SIG-M5 (cell line): ENCODE measurements at places on chromosomes 1 and 21.

DNA sequence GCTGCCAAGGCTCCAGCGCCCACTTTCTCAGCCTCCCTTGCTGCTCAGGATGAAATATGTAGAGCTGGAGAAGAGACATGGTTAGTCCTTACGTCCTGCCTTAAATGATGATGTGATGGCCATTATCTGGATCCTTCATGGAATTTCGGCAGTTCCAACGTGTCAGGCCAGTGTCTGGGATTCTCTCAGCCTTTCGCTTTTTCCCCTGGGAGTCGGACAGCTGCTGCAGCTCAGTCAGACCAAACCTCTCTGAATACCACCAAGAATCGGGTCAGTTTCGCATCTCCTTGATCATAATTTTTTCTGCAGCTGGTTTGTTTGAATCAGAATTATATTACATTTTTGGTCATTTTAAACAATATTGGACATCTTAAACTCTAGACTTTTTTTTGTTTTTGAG, 22.3 kb upstream of the KLHDC8A start:
- DNase-seq: no peak

DNA sequence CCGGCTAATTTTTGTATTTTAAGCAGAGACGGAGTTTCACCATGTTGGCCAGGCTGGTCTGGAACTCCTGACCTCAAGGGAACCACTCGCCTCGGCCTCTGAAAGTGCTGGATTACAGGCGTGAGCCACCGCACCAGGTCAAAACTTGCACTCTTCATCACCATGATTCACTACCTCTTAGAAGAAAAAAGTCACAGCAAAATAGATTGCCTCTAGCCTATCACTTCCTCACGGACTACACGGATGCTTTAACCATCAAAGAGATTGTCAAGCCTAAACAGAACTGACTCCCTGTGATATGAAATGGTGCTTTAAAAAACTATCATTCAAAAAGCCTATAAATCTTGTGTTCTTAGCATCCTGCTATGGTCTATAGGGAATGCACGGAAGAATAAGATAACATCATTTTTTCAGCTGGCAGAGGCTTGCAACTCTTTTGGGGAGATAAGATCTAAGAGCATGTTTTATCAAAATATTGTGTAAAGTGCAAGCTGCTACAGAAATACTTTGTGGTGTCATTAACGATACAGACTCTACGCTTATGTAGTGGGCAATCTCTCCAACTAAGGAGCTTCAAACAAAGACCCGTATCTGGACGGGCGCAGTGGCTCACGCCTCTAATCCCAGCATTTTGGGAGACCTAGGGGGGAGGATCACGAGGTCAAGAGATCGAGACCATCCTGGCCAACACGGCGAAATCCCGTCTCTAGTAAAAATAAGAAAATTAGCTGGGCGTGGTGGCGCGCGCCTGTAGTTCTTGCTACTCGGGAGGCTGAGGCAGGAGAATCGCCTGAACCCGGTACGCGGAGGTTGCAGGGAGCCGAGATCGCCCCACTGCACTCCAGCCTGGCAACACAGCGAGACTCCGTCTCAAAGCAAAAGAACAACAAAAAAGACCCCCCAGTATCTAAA, 966 bp downstream of the TFB2M start:
- DNase-seq: no peak

DNA sequence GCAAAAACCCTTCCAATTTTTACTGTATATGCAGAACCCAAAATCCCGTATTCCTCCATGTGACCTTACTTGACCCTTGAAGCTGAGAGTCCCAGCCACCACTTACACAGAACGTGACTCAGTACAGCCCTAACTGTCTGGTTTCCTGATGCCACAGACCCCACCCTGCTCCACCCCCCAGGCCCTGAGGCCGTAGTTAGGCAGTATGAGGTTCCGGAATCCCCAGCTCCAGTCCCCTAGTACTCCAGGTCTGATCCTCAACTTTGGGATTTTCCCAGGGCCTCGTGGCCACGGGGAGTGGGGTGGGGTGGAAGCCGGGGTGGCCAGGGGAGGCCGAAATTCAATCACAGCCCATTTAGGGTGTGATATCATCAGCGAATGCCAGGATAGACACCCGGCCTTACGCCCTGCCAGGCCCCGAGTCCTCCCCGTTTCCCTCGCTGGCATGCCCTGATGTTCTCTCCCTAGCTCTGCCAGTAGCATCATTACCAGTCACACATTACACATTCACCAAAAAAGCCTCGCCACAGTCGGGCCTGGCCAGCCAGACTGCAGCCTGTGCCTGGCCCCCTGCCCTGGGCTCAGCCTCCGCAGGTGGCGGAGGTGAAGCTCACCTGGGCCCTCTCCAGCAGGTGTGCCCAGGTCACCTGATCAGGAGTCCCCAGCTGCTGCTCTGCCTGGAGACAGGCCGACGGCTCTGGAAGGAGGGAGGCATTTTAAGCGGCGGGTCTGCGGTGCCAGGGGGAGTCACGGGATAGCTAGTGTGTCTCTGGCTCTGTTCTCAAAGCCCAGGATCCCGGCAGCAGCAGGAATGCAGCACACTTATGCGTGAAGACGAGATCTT, 70.8 kb downstream of the SCCPDH start:
- DNase-seq: no peak

DNA sequence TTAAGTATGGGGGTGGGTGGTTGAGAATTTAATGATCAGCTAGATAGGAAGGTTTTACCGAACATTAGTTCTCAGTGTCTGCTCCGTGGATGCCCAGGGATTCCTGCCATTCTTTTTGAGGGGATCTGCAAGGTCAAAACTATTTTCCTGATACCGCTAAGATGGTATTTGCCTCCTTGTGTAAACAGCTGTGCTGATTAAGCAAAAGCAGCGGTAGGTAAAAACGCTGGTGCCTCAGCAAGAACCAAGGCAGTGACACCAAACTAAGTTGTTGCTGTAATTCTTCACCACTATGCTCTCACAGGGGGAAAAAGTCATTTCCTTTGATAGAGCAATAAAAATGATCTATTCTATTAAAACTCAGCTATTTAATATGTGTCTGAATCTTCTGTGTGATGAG, 229.0 kb downstream of the FMN2 start:
- DNase-seq: no peak

GRCh38 chr1:181129771-181130606, 41.5 kb downstream of the IER5 start:
- no peak for DNase-seq

DNA sequence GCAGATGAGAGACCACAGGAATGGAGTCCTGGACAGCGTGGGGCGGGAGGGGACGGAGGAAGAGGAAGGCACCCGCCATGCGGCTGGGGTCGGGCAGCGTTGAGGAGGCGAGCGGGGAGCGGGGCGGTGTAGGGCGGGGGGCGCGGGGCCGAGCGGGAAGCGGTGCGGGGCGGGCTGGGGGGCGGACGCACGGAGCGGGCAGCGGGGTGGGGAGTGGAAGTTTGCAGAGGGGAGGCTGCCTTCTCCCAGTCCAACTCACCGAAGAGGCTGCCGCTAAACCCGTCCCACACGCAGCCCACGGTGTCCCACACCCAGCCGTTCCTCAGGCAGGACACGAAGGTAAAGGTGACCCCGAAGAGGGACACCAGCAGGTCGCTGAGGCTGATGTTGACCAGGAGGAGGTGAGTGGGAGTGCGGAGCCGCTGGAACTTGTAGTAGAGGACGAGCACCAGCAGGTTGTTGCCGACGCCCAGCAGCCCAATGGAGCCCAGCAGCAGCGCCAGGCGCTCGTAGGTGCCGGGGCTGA, 483 bp downstream of the CHML start:
- no peak for DNase-seq

DNA sequence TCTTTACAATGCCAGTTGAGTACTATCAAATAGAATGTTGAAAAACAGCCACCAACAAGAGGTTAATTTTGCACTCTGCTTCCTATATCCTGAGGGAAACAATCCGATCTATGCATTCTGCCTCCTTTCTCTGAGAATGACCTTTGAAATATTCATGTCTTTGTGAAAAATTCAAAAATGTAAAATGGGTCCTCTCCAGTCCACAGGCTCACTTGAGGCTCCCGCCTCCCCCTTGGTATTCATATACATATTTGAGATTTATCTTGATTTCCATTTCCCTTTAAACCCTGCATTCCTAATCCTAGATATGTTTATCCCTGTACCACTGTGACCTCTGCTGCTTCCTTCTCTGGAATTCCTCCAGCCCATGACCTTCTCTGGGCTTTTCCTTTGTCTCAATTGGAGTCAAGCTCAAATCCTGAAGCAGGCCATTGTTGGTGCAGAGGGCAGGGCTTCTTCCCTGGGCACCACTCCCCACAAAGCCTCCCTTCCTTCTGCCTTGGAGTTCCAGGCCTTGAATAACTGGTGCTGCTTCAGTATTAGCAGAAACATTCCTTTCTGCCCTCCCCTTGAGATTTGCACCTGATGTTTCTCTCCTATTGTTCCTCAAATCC, 296.8 kb downstream of the PBX1 start:
- DNase-seq: no peak

DNA sequence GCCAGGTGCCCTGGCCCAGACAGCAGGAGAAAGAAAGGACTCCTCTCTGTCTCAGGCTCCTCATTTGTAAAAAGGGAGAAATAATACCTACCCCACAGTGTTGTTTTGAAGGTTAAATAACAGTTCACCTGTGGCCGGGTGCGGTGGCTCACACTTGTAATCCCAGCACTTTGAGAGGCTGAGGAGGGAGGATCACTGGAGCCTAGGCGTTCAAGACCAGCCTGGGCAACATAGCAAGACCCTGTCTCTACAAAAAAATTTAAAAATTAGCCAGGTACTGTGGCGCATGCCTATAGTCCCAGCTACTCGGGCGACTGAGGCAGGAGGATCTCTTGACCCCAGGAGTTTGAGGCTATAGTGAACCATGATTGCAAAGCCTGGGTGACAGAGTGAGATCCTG, 2.5 kb upstream of the TMEM200B start:
- no peak for DNase-seq

DNA sequence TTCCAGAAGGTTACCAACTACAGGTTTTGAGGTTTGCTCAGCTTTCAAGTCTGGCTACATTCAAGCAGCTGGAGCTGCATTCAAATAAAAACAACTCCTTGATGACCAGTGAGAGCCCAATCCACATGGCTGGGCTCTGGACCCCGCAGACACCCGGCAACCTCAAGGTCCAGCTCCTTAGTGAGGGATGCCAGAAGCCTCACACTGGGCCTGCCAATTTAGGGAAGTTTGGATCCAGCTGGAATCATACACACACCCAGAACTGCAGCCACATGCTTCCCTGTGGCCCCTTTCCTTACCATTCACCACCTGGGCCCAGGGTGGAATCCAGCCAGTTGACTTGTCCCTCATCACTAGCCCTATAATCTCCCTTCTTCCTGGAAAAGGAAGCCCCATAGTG, 123.7 kb downstream of the UBE2U start:
- no peak for DNase-seq

GRCh38 chr1:19313961-19314882, 2.1 kb downstream of the SLC66A1 start:
- no peak for DNase-seq

DNA sequence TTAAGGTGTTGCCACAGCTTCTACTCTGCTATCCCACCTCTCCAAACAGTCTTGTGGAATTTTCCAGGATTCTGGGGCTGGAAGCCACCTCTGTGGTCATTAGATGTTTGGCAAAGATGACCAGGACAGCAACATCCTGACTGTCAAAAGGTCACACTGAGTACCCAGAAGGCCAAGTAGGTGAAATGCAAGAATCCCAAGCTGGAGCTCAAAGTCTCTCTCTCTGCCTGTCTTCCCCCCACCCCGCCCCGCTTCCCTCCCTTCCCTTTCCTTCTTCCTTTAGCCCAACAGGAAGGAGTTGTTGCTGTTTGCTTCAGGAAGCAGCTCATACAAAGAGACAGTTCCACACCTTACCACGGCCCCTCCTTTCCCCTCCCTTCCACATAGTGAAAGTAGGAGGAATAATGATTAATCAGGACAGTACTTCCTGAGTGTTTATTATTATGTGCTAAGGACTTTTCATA, 75.6 kb upstream of the SLC2A1 start:
- no peak for DNase-seq

GRCh38 chr1:229000187-229000586, 264.9 kb downstream of the RHOU start:
- no peak for DNase-seq

DNA sequence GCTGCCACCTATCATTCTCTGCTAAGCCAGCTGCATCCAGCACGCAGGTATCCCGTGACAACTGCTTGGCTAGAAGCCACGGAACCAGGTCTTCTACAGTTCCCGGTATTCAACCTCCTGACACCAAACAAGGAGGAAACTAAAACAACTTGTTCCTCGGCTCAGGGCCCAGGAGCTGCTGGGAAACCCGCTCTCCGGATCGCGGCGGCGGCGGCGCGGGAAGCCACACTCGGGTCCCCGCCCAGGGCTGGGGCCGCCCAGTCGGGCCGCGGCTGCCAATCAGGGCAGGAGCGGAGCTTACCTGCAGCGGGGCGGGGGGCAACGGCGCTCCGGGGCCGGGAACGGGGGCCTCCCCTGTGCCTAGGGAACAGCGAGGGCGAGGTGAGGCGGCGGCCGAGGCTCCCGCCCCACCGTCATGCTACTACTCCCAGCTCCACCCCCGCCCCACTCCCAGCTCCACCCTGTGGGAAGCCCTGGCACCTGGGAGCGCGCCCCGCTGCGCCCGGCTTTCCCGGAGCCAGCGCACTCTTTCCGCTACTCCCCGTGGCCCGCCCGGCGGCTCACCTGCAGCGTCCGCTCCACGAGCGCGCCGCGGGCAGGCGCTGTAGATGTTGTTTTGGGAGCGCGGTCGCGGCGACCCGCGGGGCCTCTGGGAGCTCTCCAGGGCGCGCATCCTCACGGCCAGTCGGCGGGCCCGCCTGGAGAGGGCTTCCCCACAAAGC, 12.1 kb downstream of the IL24 start:
- no peak for DNase-seq

DNA sequence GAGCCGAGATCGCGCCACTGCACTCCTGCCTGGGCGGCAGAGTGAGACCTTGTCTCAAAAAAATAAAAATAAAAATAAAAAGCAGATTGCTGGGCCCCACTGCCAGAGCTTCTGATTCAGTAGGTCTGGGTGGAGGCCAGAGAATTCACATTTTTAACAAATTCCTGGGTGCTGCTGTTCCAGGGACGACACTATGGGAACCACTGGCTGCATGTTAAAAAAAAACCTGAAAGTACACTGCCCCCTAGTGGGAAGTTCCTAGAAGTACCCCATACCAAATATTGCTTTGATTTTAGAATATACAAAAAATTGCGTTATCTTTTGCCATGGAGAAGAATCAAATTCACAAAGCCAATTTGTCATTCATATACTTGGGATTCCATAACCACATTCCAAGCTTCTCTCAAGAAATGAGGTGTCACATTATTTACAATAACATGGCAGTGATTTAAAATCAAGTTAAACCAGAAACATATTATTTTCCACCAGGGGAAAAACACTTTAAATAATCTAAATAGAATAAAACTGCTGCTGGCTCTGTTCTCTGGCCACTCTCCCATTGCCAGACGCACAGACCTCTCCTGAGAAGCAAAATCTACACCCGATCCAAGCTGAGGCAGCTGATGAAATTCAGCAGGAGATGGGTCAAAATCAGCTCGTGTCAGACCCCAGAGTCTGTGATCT, 27.4 kb downstream of the SYF2 start:
- DNase-seq: no peak

DNA sequence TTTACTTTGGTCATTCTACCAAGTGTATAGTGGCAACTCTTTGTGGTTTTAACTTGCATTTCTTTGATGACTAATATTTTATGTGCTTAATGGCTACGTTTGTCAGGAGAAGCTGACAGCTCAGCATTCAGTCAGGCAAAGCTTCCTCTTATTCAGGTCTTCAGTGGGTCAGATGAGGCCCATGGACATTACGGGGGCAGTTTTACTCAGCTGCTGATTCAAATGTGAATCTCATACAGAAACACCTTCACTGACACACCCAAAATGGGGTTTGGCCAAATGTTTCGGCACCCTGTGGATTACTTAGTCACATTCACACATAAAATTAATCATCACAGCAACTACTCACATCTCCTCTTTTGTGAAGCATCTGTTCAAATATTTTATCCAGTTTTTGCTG, 104.9 kb upstream of the PLD5 start:
- DNase-seq: no peak
